ENCODE measurements at places on chromosomes 7 and 10. TPM values are rescaled to one million over a fixed set of nuclear protein-coding genes. Genes with fewer than 3 reads are reported as not detected.

DNA sequence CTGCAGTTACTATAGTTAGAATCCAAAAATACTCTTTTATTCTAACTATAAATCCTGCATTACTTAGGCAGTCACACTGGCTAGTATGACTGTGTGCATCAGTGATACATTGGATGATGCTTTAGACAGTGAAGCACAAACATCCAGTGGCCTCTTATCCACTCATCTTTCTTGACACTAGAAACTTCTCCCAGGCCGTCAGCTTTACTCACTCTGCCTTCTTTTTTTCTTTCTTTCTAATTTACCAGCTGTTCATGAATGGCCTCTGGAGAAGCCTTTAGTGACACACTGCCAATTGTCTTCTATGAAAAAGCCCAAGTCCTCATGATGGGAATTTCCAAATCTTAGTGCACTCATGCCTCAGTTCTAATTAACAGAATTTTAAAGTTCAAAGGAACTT, 26.2 kb upstream of the C10orf90 start:
- no peak for DNase-seq

DNA sequence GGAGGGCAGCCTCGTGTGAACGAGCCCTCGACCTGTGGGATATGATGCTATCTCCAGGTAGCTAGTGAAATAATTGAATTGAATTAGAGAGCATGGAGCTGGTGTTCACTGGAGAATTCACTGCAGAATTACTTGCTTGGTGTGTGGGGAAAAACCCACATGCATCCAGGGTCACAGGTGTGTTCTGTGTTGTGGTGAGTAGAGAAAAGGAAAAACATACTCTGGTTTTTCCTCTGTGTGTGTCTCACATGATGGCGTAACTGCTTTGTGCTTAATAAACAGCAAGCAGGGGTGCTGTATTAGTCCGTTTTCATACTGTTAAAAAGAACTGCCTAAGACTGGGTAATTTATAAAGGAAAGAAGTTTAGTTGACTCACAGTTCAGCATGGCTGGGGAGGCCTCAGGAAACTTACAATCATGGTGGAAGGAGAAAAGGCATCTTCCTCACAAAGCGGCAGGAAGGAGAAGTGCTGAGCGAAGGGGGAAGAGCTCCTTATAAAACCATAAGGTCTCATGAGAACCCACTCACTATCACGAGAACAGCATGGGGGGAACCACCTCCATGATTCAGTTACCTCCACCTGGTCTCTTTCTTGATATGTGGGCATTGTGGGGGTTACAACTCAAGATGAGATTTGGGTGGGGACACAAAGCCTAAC, 62.6 kb downstream of the TACR2 start:
- DNase-seq = no peak

ZP3 gene
- 1.6 TPM for total RNA-seq

JMJD1C gene
- 46.0 TPM for total RNA-seq

PIK3CG gene
- 26.3 TPM for total RNA-seq

DNA sequence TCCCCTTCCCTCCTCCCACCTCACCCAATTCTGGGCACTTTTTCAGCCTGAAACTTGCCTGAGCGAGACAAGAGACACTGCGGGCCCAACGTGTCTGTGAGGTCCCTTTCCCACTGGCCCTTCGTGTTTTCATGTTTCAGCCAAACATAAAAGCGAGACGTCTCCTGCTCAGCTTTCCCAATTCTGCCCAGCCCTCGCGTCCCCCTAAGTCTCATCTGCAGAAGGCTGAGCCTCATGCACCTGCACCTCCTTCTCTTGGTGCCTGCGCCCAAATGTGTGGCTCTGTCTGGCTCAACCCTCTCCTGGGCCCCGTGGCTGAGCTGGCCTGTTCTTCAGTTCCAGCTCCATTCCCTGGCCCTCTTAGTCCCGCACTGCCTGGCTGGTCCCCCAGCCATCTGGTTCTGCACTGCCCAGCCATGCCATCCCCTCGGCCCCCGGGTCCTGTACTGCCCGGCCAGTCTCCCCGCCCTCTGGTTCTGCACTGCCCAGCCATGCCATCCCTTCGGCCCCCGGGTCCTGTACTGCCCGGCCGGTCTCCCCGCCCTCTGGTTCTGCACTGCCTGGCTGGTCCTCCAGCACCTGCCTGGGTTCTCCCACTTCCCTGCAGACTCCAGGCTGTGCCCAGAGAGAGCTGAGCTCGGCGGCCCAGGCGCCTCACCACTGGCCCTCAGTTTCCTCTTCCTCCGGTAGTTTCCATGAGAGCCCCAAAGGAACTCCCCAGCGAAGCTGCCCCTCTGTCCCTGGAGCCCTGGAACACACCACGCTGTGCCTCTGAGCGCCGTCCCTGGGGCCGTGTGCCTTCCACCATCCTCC, 224.1 kb downstream of the DNAJB6 start:
- DNase-seq = no peak

GSAP gene
- 2.0 TPM for total RNA-seq

DNA sequence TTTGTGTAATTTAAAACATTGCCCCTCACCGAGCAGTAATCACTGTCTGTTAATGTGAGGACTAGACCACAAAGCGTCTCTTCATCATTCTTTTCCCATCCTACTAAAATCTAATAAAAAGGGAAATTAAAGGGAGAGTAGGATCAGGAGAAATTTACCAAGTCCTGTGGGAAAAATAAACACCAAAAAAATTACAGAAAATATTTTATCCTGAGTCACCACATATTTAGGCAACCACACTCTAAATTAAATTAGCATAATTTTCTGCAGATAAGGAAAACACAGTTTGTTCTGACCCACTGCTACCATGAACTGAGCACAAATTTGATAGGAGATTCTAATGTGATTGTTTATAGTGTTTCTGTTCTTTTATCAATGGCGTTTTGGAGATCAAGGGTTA, 49.3 kb downstream of the CCDC6 start:
- DNase-seq = no peak

- DNase-seq = no peak
These were observed 7.3 kb upstream of the ELFN1 start for GRCh38 chr7:1662767-1663166.

LIPN gene
- not detected for total RNA-seq

CDHR1 gene
- total RNA-seq = 1.4 TPM

DNA sequence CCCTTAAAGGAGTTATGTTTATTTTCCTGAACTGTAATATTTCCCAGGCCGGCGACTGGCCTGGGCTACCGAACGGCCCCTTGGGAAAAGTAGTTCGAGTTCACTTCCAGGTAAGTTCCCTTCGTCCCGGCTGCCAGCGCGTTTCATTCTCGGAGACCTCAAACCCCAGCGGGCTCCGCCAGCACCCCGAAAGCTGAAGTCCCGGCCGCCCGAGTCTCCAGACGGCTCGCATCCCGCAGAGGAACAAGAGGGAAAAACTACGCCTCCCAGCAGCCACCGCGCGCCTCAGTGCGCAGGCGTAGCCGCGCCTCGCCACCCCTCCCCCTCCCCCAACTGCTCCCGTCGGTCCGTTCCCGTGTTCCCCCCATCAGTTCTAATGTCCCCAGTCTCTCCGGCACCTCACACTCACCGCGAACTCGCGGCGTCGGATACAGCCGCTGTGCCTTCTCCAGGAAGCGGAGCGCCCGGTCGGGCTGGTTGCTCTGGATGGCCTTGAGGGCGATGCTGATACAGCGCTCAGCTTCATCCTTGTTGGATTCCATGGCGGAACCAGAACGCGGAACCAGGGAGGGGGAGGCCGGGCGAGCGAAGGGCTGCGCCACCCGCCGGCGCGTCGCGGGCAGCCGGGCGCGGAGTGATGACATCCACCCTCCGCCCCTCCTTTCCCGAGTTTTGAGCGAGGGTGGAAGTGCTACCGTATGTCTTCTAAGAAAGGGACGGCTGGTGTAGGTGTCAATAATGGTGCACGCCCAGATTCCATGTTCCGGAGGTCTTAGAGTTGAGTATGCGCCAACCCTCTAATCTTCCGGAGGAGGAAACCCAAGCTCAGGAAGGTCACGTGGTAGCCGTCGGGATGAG, at the start of gene DNAJB12:
Gene DNAJB12 (minus strand): TSS at position 564 of the 858 bp plus-strand sequence. CDS start 22 bp downstream, at position 542.
- DNase-seq = peak; percentile 94

DNA sequence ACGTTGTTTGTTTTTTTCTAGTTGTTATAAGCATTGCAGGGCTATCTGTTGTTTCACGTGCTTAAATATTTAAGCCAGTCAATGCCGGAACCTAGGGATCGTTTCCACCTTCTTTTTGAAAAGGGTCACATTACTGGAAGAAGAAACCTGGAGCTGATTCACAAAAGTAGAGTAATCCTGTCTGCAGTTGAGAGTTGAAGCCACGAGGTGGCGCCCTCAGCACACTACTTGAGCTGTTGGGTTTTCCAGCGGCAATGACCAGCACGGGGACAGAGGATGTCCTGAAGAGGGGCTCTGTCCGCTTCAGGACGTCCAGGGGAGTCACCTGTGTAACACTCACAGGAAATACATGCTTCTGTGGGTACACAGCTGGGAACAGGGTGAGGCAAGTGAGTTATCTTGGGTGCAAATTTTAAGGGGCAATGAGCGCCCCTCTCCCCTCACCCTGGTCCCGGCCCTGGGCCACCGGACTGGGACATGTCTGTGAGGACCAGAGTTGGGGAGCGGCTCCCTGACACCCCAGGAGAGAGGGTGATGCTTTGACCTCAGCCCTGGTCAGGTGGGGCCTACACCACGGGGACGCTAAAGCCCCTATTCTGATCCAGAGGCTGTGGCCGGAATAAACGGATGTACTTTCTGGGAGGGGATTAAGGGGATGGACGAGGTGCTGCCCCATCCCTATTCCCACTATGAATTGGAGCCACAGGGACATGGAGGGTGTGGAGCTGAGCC, 26.3 kb upstream of the WDFY4 start:
- peak; percentile 24 for DNase-seq

- no peak for DNase-seq
These were observed 10.4 kb downstream of the CPA2 start for GRCh38 chr7:130276796-130277762.

GRCh38 chr10:97427571-97428179, 1.7 kb downstream of the PGAM1 start:
- DNase-seq = no peak

DUS4L gene
- 11.6 TPM for total RNA-seq

DNA sequence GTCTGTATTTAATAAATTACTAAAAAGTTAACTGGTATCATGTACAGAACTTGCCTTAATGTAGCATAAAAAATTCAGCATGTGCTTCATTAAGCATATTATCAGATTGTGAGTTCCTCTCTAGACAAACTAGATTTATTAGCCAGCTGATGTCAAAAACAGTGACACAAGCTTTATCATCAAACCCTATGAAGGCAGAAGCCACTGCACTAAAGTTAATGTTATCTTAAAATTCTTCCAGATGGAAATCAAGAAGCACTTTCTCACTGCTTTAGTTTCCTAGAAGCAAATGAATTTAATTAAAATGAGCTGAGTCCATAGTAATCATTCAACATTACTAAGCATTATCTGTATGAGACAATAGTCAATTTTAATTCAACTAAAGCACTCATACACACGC, 96.4 kb downstream of the ARHGAP12 start:
- DNase-seq = no peak

DNA sequence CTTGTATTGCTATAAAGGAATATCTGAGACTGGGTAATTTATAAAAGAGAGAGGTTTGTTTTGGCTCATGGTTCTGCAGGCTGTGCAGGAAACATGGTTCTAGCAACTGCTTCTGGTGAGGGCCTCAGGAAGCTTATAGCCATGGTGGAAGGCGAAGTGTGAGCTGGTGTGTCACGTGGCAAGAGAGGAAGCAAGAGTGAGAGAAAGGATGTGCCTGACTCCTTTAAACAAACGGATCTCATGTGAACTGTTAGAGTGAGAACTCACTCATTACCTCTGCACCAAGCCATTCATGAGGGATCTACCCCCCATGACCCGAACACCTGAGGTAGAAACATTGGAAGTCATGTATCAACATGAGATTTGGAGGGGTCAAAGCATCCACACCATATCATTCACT, 7.7 kb upstream of the ITPRIP start:
- DNase-seq = no peak
